ENCODE measurements at places on chromosomes 6 and 20. TPM values are rescaled to one million over a fixed set of nuclear protein-coding genes. Genes with fewer than 3 reads are reported as not detected.

Gene MCHR2
- total RNA-seq, result 11.5 TPM

Gene VSTM2L
- 104 TPM for total RNA-seq

Gene CCN5
- total RNA-seq, result 2.1 TPM

Gene ULBP1
- total RNA-seq, result not detected

Gene SLC35F1
- 67.3 TPM for total RNA-seq

Gene ARFGAP1
- total RNA-seq, result 100 TPM

Gene KHDRBS2
- total RNA-seq, result 46.6 TPM

Gene COL21A1
- total RNA-seq, result 14.9 TPM

Gene SENP6
- 113 TPM for total RNA-seq

Gene RIMS4
- 45.2 TPM for total RNA-seq

Gene REPS1
- total RNA-seq, result 92.6 TPM

Gene GRIK2
- total RNA-seq, result 86.6 TPM

Data from dorsolateral prefrontal cortex (tissue), 122 donors.